ENCODE measurements at places on chromosomes 12 and 14.

- DNase-seq = no peak
Measured at GRCh38 chr12:113479590-113480335, 8.1 kb upstream of the LHX5 start.

- no peak for DNase-seq
Measured at GRCh38 chr14:42391146-42391834, 784.6 kb downstream of the LRFN5 start.

GRCh38 chr12:117073611-117074010 is 25.6 kb downstream of the TESC start:
- DNase-seq = no peak

DNA sequence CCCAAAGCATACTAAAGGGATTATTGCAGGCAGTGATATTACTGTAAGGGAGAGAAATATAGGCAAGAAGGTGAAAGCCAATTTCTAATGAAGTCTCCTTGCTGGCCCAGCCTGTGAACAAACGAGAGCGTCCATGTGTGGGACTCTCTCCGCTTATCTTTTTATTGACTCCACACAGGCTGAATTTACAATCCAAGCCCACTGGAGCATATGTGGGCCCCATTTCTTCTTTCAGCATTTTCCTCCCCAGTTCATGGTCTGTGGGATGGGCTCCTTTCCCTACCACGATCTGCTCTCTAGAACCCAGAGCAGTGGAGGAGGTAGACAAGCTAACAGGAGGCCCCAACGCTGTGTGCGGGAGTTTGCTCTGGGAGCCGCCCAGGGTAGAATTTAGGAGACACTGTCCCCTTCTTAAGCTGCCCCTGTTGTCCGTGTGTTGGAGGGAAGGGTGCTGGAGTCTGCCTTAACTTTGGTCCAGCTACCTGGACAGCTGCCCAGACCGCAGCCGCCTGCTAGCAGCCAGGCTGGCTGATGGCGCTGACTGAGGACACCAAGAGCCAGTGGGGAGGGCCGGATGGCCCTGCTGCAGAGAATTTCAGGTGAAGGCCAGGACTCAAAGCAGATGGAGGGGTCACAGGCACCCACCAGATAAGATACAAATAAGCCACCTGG is 3.2 kb upstream of the HOXC11 start:
- no peak for DNase-seq

DNA sequence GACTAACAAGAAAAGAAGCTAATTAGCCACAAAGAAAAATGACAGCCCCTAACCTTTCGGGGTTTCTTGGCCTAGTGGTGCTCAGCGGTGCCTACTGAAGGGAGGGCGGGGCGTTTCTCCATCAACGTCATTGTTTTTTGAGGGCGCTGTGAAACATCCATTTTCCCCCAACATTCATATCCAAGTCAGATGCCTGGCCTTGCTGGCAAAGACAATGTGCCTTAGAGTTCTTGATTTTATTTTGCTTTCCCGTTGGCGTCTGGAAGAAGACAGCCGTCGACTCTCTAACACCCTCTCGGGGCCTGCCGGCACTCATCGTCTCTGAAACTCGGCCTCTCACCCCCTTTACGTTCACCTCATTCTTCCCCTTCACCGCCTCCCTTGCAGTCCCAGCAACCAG is 154.5 kb downstream of the PHETA1 start:
- no peak for DNase-seq

DNA sequence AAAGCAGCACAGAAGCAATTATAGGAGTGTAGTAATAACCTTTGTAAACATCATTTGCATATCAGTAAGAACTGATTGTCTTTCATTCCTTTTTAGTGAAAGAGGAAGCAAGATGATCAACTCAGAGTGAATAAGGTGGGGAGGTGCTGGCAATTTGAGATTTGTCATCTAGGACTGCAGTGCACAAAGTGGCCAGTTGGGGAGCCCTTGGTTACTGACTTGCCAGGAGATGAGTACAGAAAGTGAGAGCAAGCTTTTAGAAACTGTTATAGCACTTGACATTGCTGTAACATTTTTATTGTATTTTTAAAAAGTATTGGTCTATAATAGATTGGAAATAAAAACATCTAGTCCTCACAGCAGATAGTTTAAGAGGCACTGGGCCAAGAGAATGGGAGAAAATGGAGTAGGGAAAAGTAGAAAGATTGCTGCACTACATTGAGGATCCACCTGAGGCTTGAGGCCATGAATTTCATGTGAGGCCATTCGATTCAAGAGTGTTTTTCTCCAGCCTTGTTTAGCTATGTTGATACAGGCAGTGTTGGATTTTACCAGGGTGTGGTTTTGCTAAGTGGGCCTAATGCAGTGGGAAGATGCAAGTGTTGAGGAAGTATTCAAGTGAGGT is 98.2 kb downstream of the SNAPC1 start:
- DNase-seq = peak; percentile 44

GRCh38 chr12:41585784-41586183 is 397.7 kb downstream of the PDZRN4 start:
- no peak for DNase-seq

- DNase-seq = no peak
Measured at GRCh38 chr12:132600048-132601032, 10.0 kb downstream of the LRCOL1 start.

DNA sequence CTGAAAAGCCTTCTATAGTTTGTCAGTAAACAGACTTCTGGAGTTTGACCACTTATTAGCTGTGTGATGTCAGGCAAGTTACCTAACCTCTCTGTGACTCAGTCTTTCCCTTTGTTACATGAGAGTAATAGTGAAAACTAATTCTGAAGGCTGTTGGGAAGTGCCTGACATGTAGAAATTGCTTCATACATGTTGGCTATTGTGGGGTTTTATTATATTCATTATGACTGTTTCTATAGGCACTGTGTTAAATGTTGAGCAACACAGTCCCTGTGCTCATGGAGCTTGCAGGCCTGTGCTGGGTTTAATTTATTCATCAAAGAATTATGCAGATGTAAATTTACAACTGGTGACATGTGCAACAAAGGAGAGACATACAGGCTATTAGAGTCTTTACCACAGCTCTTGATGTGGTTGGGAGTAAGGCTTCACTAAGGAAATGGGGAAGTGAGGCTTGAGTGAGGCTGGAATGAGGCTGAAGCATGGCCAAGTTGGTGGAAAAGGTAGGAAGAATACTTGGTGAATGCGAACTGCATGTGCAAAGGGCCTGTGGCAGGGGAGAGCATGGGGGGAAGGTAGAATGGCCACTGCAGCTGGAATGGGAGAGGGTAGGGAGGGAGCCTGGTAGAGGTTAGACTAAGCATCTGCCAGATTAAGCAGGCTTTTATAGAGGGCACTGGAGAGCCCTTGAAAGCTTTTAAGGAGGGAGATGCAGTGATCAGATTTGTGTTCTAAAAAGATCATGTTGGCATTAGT is 236.4 kb upstream of the CRY1 start:
- DNase-seq = no peak

GRCh38 chr14:89190765-89191513 is 226.1 kb downstream of the FOXN3 start:
- DNase-seq = no peak

- no peak for DNase-seq
Measured at GRCh38 chr12:109728921-109729320, 15.3 kb downstream of the FAM222A start.

GRCh38 chr12:42584651-42585111 is 4.9 kb downstream of the PRICKLE1 start:
- no peak for DNase-seq

Data from GM12878 (cell line).